ENCODE measurements at places on chromosomes 2 and 18.
A peak's percentile ranks its signal among the peaks of the same experiment; 100 is the strongest.

DNA sequence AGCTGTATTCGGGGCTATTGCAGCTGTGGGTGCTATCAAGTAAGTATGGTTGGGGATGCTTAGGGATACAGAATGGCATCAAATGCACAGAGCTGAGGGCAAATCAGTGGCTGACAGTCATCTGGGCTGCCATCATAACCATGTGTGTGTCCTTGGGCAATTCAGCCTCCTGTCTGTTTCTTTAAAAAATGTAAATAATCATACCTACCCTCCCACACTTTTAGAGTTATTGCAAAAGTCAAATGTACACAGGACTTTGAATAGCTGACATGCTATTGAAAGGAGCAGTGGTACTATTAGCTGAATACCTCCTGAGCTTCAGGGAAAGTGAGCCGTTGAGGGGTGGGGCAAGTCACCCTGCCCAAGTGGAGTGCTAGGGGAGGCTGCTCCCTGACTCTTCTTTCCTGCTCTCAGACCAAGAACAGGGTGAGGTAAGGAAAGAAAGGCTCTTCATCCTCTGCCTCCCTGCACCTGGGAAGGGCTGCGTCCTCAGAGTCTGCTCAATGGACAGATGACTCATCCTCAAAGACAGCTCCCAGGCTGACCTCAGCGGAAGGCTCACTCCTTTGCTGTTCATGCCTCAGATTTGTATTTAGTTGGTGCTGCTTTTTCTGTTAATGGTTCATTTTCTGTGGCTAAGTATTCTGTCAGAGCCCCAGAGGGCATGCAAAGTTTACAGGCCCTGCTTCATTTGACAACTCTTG lies 54.9 kb upstream of the BZW1 start:
- no peak for DNase-seq

DNA sequence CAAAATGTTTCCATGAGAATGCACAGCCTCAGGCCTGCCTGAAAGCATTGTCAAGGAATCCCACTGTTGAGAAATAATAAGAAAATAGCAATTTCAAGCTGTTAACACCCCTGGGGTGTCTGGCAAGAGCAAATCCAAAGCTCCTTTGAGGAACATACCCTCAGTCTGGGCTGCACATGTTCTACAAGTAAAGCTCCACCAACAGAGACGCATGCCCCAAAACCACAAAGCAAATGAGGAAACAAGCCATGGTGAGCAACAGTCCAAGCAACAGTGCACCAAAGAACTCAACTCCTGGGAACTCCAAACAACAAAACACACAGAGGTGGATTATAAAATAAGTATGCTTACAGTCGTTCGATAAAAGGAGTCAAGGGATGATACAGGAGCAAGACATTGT lies 40.3 kb downstream of the CYP27C1 start:
- DNase-seq: no peak

- DNase-seq: no peak
Measured at GRCh38 chr2:241002275-241003046, 4.0 kb downstream of the SNED1 start.

- DNase-seq: no peak
Measured at GRCh38 chr2:108491848-108492247, 42.4 kb upstream of the LIMS1 start.

DNA sequence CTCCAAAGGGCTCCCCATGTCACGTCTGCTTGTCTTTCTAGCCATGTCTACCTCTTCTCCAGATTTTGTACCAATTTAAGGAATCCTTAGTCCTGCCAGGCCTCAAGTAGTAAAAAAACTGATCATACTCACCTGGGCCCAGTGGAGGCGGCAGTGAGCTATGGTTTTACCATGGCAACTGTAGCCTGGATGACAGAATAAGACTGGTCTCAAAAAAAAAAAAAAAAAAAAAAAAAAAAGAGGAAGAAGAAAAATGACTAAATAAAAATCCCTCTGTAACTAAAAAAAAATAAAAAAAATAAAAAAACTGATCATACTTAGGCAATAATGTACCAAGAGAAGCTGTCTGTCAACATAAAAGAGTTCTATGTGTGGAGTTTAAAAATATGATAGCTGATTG lies 221.6 kb downstream of the NR4A2 start:
- DNase-seq: no peak

DNA sequence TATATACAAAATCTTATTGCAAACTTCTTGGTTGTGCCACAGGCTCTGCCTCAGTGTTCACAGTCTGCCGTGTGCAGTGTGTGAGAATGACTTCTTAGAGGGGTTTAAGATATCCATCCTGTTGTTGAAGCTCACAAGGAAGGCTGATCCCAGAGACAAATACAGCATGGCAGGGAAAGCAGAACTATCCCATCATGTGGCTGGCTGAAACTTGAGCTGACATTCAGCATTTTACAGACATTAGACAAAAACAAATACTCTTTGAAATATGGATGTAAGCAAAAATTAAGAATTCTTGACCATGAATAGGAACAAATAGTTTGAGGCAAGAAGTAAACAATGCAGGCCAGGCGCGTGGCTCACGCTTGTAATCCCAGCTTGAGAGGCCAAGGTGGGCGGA lies 12.9 kb upstream of the PUM2 start:
- no peak for DNase-seq

DNA sequence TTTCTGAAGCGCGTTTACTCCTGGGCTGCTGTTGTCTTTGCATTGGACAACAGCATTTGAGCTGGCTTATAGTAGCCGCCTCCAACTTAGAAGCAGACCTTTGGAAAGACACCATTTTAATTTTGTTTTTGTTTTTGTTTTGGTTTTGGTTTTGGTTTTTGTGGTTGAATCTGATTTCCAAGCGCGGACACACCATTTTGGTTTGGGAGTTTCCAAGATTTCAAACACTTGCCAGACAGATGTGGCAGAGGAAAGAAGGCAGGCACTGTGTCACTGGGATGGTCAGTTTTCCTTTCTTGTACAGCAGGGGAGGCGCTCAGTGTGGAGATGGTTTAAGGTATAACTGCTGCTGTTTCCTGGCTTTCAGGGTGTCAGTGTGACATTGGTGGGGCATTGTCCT lies 126.8 kb downstream of the LAMA3 start:
- DNase-seq: no peak

GRCh38 chr2:10297959-10298531 lies 4.7 kb upstream of the HPCAL1 start:
- no peak for DNase-seq

- DNase-seq: peak; percentile 50
Measured at GRCh38 chr2:85887566-85888019, 1.2 kb downstream of the ST3GAL5 start.

- no peak for DNase-seq
Measured at GRCh38 chr2:3278521-3279218, 98.9 kb downstream of the EIPR1 start.

GRCh38 chr2:226984750-226985582 lies 149.1 kb downstream of the RHBDD1 start:
- peak; percentile 70 for DNase-seq

GRCh38 chr2:7022492-7023385 lies 105.5 kb downstream of the RNF144A start:
- DNase-seq: no peak

DNA sequence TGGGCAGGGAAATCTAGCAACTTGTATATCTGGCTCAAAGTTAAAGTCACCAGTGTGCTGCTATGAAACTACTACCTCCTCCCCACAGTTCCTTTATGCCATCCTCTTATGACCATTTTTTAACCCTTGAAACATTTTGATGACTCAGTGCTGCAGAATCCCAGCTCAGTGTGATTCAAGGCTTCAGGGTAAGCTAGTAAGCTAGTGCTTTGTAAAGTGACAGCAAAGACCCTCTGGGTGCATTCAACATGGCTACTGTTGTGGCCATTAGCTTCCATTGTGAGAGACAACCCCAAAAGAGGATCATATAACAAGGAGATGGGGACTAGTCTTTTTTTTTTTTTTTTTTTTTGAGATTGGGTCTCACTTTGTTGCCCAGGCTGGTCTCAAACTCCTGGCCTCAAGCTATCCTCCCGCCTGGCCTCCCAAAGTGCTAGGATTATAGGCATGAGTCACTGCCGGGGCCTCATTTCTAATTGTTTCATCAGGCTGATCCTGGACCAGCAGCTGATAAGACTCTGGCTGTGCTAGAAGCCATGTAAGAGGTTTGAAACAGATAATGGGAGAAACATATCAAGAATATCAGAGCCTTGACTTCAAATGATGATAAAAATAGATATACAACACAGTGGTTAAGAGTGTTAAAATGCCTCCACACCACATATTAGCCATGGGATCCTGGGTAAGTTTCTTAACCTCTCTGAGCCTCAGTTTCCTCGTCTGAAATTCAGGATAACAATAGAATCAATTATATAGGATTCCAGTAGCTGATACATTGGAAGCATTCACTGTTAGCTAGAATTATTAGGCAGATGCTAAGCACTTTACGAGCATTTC lies 65.7 kb upstream of the RTN4 start:
- DNase-seq: no peak
